ENCODE measurements at places on chromosomes 1 and 21. TPM values are rescaled to one million over a fixed set of nuclear protein-coding genes. Genes with fewer than 3 reads are reported as not detected.

DNA sequence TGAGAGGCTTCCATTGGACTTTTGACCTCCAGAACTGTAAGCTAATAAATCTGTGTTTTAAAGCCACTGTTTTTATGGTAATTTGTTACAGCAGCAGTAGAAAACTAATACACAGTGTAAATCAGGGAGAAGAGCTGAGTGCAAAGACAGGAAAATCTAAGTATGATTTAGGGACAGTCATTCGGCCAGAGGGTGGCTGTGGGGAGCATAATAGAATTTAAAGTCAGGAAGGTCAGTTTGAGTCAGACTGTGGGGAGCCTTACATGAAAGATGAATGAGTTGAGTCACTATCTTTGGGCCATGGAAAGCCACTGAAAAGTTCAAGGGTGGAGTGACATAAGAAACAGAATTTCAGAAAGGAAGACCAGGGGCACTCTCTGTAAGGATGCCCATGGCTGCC, 52.4 kb upstream of the SSX2IP start:
- H3K4me1 ChIP-seq, result no peaks in the 10 kb centered on the region
- H3K4me3 ChIP-seq, result no peak overlapping the region
- no peaks in the 10 kb centered on the region for H3K36me3 ChIP-seq
- no peak for DNase-seq
- no peaks in the 10 kb centered on the region for H3K27me3 ChIP-seq

- no peaks in the 10 kb centered on the region for H3K4me1 ChIP-seq
- H3K4me3 ChIP-seq, result no peak overlapping the region
- H3K27ac ChIP-seq, result no peak overlapping the region
- H3K36me3 ChIP-seq, result no peaks in the 10 kb centered on the region
- no peak for DNase-seq
- no peaks in the 10 kb centered on the region for H3K27me3 ChIP-seq
These were observed 33.3 kb upstream of the PIGC start for GRCh38 chr1:172477216-172477615.

GRCh38 chr1:204652497-204652896, 33.0 kb downstream of the LRRN2 start:
- peaks cover 1% of the 10 kb centered on the region for H3K4me1 ChIP-seq
- H3K4me3 ChIP-seq, result no peak overlapping the region
- no peak overlapping the region for H3K27ac ChIP-seq
- no peak for DNase-seq

- H3K4me1 ChIP-seq, result peaks cover 44% of the 10 kb centered on the region
- H3K27me3 ChIP-seq, result no peaks in the 10 kb centered on the region
- no peaks in the 10 kb centered on the region for H3K36me3 ChIP-seq
- H3K27ac ChIP-seq, result no peak overlapping the region
These were observed 220.0 kb downstream of the RERE start for GRCh38 chr1:8597455-8597854.

DNA sequence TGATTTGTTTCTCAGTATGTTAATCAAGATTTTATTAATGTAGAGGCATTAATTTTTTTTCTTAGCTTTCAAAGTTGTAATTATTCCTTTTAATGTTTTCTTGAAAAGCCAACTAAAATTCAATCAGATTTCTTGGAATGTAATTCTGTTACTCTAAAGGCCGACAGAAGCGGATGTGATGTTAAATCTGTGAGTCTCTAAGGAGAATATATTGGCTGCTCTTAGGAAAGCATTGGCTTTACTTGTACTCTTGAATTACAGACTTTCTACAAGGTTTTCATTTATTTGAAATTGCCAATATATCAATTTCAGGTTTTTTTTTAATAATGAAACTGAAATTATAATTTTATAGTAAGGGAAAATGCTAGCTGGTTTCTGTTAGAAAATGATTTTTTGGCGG, 29.2 kb downstream of the RRP15 start:
- no peaks in the 10 kb centered on the region for H3K36me3 ChIP-seq
- H3K4me3 ChIP-seq, result no peak overlapping the region
- H3K27ac ChIP-seq, result no peak overlapping the region
- DNase-seq, result no peak
- no peaks in the 10 kb centered on the region for H3K27me3 ChIP-seq

DNA sequence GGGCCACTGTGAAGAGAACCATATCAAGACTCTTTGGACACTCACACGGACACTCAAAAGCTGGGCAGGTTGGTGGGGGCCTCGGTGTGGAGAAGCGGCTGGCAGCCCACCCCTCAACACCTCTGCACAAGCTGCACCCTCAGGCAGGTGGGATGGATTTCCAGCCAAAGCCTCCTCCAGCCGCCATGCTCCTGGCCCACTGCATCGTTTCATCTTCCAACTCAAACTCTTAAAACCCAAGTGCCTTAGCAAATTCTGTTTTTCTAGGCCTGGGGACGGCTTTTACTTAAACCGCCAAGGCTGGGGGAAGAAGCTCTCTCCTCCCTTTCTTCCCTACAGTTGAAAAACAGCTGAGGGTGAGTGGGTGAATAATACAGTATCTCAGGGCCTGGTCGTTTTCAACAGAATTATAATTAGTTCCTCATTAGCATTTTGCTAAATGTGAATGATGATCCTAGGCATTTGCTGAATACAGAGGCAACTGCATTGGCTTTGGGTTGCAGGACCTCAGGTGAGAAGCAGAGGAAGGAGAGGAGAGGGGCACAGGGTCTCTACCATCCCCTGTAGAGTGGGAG, 36.3 kb upstream of the TDRD10 start:
- no peak for DNase-seq
- no peak overlapping the region for H3K27ac ChIP-seq
- H3K36me3 ChIP-seq, result no peaks in the 10 kb centered on the region
- H3K27me3 ChIP-seq, result no peaks in the 10 kb centered on the region
- no peak overlapping the region for H3K4me3 ChIP-seq
- H3K4me1 ChIP-seq, result peaks cover 7% of the 10 kb centered on the region

DNA sequence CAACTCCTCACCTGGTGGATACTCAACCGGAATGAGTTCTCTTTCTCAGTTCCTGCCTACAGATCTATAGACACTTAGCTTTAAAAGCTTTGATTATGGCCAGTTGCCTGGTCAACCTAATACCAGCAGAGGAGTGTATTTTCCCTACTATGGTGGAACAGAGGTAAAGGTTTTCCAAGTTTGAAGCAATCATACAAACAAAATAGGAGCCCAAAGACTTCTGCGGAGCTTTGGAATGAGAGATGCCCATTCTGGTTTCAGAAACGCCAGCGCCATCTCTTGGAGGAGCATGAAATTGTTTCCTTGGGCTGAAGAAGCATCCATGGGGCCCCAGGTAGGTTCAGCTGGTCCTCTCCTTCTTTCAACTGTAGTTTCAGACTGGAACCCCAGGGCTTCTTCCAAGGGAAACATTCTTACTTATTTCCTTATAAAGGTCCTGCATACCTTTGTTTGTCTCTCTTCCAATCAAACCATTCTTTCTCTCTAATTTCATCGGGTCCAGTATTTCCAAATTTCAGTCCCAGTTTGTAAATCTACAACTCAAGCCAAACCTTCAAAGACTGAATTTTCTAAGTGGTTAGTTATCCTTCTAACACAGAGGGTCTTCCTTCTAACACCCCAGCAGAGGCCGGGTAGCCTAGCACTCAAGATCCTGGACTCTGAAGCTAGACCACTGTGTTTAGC, 95.9 kb downstream of the KCNJ15 start:
- no peaks in the 10 kb centered on the region for H3K27me3 ChIP-seq
- H3K36me3 ChIP-seq, result no peaks in the 10 kb centered on the region
- no peak overlapping the region for H3K27ac ChIP-seq

GRCh38 chr1:212428496-212428895, 4.2 kb upstream of the NENF start:
- no peaks in the 10 kb centered on the region for H3K27me3 ChIP-seq
- H3K36me3 ChIP-seq, result no peaks in the 10 kb centered on the region
- no peak overlapping the region for H3K27ac ChIP-seq
- no peak overlapping the region for H3K4me3 ChIP-seq
- H3K4me1 ChIP-seq, result peaks cover 5% of the 10 kb centered on the region
- no peak for DNase-seq

DNA sequence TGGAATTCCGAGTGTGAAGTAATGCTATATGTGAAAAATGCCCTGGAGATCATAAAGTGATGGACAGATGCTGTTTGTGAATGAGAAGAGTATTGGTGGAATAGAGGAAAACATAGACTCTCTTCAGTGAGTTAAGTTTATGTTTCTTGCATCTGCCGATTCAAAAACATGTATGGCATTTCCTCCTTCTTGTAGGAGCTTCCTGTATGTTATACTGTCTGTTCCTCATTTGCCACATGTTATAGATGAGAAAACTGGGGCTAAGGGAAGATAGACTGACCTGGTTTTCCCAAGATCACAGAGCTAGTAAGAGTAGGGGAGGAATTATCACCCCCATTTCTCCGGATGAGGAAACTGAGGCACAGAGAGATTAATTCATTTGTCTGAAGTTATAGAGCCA, 41.1 kb upstream of the IL20 start:
- no peak for DNase-seq
- no peak overlapping the region for H3K27ac ChIP-seq
- H3K27me3 ChIP-seq, result no peaks in the 10 kb centered on the region
- H3K4me3 ChIP-seq, result no peak overlapping the region
- H3K4me1 ChIP-seq, result no peaks in the 10 kb centered on the region

- no peak overlapping the region for H3K27ac ChIP-seq
- H3K27me3 ChIP-seq, result no peaks in the 10 kb centered on the region
- no peaks in the 10 kb centered on the region for H3K4me1 ChIP-seq
- H3K36me3 ChIP-seq, result no peaks in the 10 kb centered on the region
- no peak for DNase-seq
These were observed 262.3 kb downstream of the PTBP2 start for GRCh38 chr1:96983866-96984265.

DNA sequence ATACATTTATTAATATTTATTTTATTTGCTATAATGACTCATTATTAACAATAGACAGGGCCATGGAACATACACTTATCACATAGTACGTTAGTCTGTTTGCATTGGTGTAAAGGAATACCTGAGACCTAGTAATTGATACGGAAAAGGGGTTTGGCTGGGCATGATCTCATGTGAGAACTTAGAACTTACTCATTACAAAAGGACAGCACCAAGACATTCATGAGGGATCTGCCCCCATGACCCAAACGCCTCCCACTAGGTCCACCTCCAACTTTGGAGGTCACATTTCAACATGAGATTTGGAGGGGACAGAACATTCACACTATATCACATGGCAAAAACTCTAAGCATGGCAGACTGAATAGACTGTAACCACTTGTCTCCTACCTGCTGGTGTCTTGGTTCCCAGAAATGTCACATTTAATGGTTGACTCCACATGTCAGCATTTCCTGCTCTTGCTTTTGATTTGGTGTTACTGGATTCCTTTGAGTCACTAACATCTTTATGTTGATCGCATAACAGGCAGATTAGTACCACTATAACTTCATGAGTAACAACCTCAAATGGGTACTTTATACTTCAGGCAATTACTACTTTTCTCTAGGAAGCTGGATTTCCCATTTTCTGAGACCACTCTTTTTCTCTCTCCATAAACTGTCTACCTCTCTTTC, 3.5 kb upstream of the C1orf116 start:
- no peaks in the 10 kb centered on the region for H3K27me3 ChIP-seq
- no peak overlapping the region for H3K4me3 ChIP-seq

GRCh38 chr1:236998546-236998945, 5.7 kb downstream of the MT1HL1 start:
- H3K36me3 ChIP-seq, result no peaks in the 10 kb centered on the region
- no peak overlapping the region for H3K27ac ChIP-seq
- H3K4me3 ChIP-seq, result no peak overlapping the region

DNA sequence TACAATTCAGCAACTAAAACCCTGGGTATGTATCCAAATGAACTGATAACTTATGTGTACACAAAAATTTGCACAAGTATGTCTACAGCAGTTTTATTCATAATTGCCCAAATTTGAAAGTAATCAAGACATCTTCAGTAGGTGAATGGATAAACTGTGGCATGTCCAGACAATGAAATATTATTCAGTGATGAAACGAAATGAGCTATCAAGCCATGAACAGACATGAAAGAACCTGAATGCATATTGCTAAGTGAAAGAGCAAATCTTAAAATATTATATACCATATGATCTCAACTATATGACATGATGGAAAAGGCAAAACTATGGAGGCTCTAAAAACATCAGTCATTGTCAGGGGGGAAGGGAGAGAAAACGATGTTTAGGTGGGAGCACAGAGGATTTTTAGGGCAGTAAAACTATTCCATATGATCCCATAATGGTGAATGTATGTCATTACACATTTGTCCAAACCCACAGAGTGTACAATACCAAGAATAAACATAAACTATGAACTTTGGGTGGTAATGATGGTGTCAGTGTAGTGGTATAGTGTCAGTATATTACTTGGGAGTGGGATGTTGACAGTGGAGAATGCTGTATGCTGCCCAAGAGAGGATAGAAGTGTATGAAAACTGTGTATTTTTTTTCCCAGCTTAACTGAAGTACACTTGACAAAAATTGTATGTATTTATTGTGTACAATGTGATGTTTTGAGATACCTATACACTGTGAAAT, 92.8 kb upstream of the PPP2R5A start:
- H3K27ac ChIP-seq, result no peak overlapping the region
- no peak for DNase-seq
- H3K27me3 ChIP-seq, result no peaks in the 10 kb centered on the region
- H3K4me1 ChIP-seq, result no peaks in the 10 kb centered on the region

- no peak for DNase-seq
- H3K4me3 ChIP-seq, result no peak overlapping the region
- no peaks in the 10 kb centered on the region for H3K36me3 ChIP-seq
These were observed 24.2 kb upstream of the CDC14A start for GRCh38 chr1:100328133-100328532.

DNA sequence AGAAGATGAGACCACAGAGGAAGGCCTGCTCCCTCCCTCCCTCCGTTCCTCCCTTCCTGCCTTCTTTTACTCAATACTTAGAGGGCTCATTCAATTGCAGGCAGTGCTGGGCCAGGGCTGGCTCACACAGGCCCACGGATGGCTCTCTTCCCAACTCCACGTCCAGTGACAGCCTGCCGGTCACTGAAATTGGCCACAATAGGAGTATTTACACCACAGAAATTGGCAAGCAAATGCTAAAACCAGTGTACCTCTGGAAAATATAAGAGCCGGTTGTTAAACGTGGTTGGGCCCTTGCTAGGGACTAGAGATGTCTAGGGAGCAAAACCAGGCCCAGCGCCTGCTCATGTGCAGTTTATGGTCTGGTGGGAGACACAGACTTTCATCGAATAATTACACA, 72.4 kb upstream of the TMEM51 start:
- H3K27ac ChIP-seq, result no peak overlapping the region
- no peaks in the 10 kb centered on the region for H3K27me3 ChIP-seq
- no peak overlapping the region for H3K4me3 ChIP-seq
- no peak for DNase-seq

DNA sequence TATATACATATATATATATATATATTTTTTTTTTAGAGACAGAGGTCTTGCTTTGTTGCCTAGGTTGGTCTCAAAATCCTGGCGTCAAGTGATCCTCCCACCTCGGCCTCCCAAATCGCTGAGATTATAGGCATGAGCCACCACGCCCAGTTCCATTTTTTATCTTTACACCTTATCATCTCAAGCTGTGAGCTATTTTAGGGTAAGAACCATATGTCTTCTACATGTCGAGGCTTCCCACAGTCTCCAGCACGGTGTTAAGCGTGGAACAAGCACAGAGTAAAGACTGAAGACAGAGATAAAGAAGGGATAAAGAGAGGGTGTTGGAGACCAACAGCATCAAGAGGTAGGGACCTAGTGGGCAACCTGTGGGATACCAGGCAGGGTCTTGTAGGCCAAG, 14.2 kb downstream of the ARHGEF2 start:
- no peak overlapping the region for H3K4me3 ChIP-seq
- H3K27me3 ChIP-seq, result no peaks in the 10 kb centered on the region
- no peak overlapping the region for H3K27ac ChIP-seq
- DNase-seq, result no peak

- no peaks in the 10 kb centered on the region for H3K36me3 ChIP-seq
- no peak for DNase-seq
- no peak overlapping the region for H3K27ac ChIP-seq
- no peak overlapping the region for H3K4me3 ChIP-seq
These were observed 71.4 kb downstream of the KCNN3 start for GRCh38 chr1:154798645-154799044.

The MRPS21 gene
- total RNA-seq, result 90.7 TPM

The EXO1 gene
- total RNA-seq, result 1.8 TPM

The C1orf185 gene
- total RNA-seq, result not detected

The FGGY gene
- total RNA-seq, result 26.1 TPM

All from adrenal gland (tissue), 19 donors.